Activated CD4-positive, alpha-beta T cell treated with anti-CD3 and anti-CD28 coated beads, Interleukin-2, amount 50 U/mL, for 24 hours (primary cell): ENCODE measurements at places on chromosomes 6 and 20.

- DNase-seq: no peak
Measured at GRCh38 chr6:142631517-142632385, 313.2 kb downstream of the HIVEP2 start.

- DNase-seq: no peak
Measured at GRCh38 chr6:158008864-158009113, 27.1 kb downstream of the SYNJ2 start.

DNA sequence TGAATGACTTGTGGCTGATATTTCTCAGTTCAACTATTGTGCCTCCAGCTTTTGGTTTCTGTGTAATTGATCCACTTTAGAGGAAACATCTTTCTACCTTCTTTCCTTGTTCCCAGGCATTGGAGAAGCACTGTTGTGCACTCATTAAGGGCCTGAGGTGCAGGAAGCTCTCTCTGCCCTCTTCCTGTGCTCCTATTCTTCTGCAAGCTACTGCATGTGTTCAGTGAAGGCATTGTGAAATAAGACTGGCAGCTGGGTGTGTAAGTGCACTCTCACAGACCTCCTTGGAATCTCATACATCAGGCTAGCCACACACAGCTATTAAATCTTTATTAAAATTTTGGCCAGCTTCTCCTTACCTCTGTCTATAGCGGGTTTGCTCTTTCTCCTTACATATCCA, 177.8 kb downstream of the OGFRL1 start:
- DNase-seq: no peak

- DNase-seq: no peak
Measured at GRCh38 chr6:138099832-138100231, 7.4 kb downstream of the PERP start.

- DNase-seq: no peak
Measured at GRCh38 chr6:121771937-121772720, 336.7 kb downstream of the GJA1 start.

GRCh38 chr6:132499757-132500156, 13.2 kb downstream of the STX7 start:
- DNase-seq: no peak
